ENCODE measurements at places on chromosomes 3 and 15.
A peak's percentile ranks its signal among the peaks of the same experiment; 100 is the strongest.

GRCh38 chr3:57983734-57984518 is 24.3 kb upstream of the FLNB start:
- DNase-seq, result peak; percentile 75

- DNase-seq, result no peak
Measured at GRCh38 chr15:38724827-38725226, 160.2 kb upstream of the RASGRP1 start.

- no peak for DNase-seq
Measured at GRCh38 chr3:72213296-72214065, 428.5 kb upstream of the PROK2 start.

DNA sequence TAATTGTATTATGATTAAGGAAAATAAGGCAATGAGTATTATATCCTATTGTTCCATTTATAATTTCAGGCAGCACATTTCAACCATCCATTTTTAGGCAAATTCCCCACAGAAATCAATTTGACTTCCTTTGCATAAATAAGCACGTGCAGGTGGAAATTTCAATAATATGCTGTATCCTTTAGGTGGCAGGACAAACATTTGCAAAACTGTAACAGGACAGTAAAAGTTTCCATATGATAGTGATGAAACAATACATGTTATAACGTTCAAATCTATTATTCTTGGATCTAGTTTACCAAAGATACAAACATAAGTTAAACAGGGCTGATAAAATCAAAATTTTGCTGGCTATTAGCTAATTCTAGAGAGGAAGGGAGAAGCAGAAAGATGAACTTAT is 8.5 kb downstream of the UACA start:
- DNase-seq, result no peak

GRCh38 chr3:119524931-119525662 is 26.8 kb downstream of the TIMMDC1 start:
- DNase-seq, result no peak

GRCh38 chr15:53122818-53123217 is 332.7 kb upstream of the ONECUT1 start:
- DNase-seq, result no peak
